ENCODE measurements at places on chromosomes 2 and 18.

GRCh38 chr2:30368258-30368657, 78.8 kb upstream of the LCLAT1 start:
- no peak for DNase-seq

GRCh38 chr18:26317398-26317797, 91.2 kb downstream of the TAF4B start:
- DNase-seq, result no peak

DNA sequence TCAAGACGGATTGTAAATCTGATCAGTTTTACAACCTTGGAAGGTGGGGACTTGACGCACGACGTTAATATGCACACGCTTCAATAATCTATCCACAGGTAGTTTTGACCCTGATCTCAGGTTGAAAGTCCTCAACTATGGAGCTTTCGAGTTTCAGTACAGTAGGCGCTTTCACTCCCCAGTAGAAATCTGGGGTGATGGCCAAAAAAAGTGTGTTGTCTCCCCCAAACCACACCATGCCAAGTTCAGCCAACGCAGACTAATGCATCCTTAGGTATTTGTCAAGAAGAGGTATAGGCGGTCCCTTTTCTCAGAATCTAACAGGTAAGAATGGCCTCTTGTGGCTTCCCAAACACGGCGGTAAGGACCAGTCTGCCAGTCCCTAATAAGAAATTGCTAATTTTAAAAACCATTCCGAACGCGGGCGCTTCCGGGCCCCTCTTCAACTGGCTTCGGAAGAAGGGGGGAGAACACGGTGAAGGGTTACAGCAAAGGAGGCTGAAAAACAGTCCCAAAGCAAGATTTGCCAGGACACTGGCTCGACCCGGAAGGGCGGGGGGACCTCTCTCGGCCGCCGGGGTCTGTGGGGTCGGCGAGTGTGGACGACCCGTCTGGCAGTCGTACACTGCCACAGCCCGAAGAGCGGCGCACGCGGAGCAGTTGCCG, 659 bp downstream of the FAM210A start:
- DNase-seq, result no peak

GRCh38 chr2:208466151-208466919, 59.7 kb downstream of the PTH2R start:
- DNase-seq, result peak; percentile 58

GRCh38 chr2:82993609-82994008, 1465.5 kb downstream of the SUCLG1 start:
- DNase-seq, result no peak

DNA sequence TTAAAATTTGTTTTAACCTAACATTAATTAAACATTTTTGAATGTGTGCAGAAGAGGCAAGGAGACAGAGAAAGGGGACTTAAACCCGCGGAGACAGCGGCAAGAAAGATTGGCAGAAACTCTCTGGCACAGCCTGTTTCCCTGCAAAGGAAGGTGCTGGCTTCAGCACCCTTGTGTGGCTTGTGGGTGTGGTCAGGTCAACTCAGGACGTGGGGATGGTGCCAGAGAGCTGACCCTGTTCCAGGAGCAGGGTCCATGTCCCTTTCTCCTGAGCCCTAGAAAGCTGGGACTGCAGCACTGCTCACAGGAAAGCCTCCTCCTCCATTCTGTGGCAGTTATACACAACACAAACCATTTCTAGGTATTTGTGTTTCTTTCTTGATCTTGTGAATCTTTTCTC, 176.2 kb upstream of the ST6GAL2 start:
- no peak for DNase-seq
